ENCODE measurements at places on chromosomes 16 and 17.
A peak's percentile ranks its signal among the peaks of the same experiment; 100 is the strongest.

DNA sequence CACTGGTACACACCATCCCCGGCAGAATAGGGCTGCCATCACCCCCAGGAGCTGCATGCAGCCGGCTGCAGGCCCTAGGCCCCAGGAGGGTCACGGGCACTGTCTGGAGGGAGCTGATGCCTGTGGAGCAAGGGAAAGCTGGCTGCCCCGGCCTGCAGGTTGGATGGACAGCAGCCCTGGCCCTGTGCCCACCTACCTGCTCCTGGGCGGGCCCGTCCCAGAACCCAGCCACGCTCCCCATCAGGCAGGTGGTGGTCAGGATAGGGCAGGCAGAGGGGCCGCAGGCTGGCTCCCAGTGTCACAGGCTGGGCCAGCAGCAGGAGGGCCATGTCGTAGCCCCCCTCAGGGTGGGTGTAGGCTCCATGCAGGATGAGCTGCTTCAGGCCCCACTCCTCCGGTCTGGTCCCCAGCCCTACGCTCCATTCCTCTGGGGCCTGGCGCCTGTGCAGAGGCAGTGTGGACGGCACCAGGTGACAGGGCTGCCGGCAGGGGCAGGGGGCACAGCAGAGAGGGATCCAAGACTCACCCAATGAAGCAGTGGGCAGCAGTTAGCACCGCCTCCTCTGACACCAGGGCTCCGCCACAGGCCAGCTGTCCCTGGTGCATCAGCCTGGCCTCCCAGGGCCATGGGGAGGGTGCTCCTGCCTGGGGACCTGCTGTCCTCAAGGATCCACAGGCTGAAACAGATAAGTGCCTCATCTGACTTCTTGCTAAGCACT is 4.0 kb downstream of the PRSS53 start:
- no peak for DNase-seq

DNA sequence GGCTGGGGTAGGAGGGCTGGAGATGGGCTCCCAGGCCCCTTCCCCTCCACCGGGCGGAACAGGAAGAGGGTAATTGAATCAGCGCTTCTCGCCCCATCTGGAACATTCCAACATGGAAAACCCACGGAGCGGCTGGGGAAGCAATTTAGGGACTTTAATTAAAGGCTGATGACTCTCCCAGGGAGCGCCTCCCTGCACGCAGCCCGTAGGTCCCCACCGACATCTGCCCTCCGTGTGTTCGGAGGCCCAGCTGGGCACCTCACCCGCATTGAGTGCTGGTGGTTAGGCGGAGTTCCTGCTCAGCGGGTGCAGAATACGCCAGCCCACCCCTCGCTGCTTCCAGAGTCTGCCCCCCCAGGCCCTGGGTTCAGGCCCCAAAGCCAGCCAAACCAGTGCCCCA is 10.0 kb downstream of the HS3ST6 start:
- no peak for DNase-seq

- no peak for DNase-seq
Measured at GRCh38 chr17:77884019-77884418, 74.5 kb upstream of the TNRC6C start.

- no peak for DNase-seq
Measured at GRCh38 chr16:84635702-84636101, 12.6 kb upstream of the KLHL36 start.

- DNase-seq: no peak
Measured at GRCh38 chr17:79645777-79646088, 34.9 kb upstream of the RBFOX3 start.

DNA sequence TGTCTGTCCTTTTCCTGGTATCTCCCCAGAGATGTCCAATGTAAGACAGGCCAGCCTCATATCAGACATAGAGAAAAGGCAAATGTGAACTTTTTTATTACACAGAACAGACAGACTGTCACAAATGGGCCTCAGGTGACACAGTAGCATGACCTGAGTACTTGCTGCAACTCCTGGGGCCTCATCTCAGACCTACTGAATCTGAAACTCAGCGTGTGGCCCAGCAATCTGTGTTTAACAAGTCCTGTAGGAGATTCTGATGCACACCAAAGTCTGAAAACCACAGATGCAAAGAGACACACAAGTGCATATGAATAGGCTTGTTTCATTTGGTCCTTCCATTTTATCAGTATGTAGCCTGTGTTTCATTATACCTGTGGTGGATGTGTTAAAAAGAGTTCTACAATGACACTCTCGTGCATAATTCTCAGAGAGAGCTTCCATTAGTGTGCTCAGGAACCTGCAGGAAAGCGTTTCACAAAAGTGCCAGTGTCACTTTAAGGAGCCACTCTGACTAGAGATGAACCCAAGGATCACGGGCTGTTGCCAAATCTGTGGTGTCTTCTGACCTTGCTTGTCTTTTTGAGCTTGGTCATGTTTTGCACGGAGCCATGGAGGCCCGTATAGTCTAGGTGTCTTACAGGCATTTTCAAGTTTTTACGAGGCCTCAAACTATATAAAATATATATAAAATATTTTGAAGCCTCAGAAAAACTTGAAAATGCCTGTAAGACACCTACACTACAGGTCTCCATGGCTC is 33.8 kb upstream of the NF1 start:
- no peak for DNase-seq

- DNase-seq: no peak
Measured at GRCh38 chr17:56290101-56290801, 137.0 kb downstream of the ANKFN1 start.

GRCh38 chr17:40720899-40721298 is 17.3 kb upstream of the KRT24 start:
- DNase-seq: no peak

GRCh38 chr16:11556945-11557720 is 29.6 kb downstream of the LITAF start:
- DNase-seq: no peak

- peak; percentile 14 for DNase-seq
Measured at GRCh38 chr17:67891481-67892119, 66.3 kb downstream of the BPTF start.

- no peak for DNase-seq
Measured at GRCh38 chr17:1744551-1745512, 2.2 kb downstream of the SERPINF2 start.

DNA sequence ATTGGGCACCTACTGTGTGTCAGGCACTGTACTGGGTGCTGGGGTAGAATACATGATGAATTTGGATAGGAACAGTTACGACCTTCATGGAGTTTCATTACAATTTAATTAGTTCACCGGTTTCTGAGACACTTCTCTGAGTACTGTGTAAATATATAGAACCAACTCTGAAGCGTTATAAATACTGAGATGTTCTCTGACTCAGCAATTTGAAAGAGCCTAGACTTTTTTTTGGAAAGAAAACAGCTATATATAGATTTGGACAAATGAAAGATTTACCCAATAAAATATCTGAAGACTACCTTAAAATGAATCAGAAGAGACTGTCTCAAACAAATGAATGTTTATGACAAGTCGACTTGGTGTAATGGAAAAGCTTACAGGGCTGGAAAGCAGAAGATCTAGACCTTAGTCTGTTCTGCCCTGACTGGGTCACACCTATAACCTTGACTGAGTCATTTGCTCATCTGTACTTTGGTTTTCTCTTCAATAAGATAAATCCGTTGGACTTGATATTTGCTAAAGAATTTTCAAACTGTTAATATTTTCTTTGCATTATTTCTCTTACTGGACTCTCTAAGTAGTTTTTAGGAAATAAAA is 4.6 kb upstream of the GAN start:
- DNase-seq: no peak

- no peak for DNase-seq
Measured at GRCh38 chr16:20323591-20324117, 3.7 kb downstream of the GP2 start.

- DNase-seq: peak; percentile 19
Measured at GRCh38 chr16:5551909-5552308, 454.3 kb upstream of the EEF2KMT start.

GRCh38 chr16:50684823-50685461 is 3.8 kb upstream of the SNX20 start:
- no peak for DNase-seq

DNA sequence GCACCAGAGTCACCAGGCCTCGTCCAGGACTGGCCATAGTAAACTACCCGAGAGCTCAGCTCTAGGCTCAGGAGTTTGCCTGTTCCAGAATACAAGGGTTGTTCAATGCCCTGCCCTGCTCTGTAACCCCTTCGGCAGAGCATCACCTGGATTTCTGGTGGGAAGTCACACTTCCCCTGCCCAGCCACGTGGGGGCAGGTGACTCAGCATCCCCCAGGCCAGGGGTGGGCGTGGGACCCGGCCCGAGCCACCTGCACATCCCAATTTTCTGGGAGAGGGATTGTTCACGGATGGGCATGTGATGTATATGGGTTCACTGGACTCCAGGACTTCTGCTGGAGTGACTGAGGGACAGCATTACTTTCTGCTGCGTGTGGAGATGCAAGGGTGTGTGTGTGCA is 25.8 kb downstream of the COX4I1 start:
- no peak for DNase-seq

- DNase-seq: no peak
Measured at GRCh38 chr17:42882166-42882565, 18.4 kb upstream of the G6PC1 start.

DNA sequence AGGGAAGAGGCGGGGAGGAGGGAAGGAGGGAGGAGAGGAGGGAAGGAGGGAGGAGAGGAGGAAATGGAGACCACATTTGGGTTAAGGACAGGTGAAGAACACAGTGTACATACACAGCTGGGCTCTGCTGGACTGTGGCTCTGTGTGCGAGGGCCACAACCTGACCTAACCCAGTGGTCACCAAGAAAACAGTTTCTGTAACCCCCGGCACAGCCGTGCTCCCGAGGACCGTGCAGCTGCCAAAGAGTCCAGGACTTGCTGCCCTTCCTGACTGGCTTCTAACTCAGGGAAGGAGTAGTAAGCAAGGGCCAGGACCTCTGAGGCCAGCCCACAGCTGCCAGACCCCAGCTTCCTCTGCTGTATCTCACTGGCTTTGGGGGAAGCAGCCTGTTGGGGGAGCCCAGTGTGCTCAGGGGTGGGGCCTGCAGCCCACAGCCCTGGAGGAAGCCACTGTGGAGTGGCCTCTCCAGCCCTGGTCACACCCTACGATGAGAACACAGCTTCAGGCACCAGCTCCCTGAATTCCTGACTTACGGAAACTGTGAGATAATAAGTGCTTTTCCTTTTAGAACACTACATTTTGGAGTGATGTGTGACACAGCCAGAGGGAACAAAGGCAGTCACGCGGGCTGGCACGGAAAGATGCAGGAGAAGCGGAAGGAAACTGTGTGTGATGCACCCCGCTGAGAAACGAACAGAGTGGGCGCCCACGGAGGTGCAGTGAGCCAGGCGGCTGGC is 32.3 kb downstream of the SLC7A5 start:
- DNase-seq: no peak

DNA sequence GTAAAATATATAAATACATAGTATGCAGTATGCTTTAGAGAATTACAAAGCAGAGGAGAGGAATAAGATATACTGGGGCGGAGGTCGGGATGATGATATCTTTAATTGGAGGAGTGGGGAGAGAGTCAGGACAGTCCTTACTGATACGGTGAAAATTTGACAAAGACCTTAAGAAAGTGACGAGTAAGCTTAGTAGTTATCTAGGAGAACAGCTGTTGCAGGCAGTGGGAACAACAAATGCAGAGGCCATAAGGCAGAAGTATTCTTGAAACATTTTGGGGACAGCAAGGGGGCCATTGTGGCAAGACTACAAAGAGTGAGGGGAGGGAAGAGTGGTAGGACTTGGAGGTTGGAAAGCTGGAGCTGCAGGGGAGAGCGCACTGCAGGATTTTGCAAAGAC is 22.3 kb upstream of the CDC6 start:
- DNase-seq: no peak

GRCh38 chr17:522919-523318 is 170.3 kb upstream of the RPH3AL start:
- DNase-seq: no peak

DNA sequence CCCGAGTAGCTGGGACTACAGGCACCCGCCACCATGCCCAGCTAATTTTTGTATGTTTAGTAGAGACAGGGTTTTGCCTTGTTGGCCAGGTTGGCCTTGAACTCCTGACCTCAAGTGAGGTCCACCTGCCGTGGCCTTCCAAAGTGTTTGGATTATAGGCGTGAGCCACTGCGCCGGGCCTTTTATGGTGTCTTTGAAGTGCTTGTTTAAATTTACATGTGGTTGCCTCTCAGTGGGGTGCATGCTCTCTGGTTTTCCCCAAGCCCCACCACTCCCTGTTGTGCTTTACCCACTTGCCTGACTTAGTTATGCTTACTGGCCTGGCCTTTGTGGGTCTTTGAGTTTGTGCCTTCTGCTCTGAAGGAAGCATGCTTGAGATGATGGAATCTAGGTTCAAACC is 132.0 kb downstream of the PRKCB start:
- no peak for DNase-seq

GRCh38 chr17:30031214-30031869 is 85.3 kb upstream of the NSRP1 start:
- DNase-seq: no peak

DNA sequence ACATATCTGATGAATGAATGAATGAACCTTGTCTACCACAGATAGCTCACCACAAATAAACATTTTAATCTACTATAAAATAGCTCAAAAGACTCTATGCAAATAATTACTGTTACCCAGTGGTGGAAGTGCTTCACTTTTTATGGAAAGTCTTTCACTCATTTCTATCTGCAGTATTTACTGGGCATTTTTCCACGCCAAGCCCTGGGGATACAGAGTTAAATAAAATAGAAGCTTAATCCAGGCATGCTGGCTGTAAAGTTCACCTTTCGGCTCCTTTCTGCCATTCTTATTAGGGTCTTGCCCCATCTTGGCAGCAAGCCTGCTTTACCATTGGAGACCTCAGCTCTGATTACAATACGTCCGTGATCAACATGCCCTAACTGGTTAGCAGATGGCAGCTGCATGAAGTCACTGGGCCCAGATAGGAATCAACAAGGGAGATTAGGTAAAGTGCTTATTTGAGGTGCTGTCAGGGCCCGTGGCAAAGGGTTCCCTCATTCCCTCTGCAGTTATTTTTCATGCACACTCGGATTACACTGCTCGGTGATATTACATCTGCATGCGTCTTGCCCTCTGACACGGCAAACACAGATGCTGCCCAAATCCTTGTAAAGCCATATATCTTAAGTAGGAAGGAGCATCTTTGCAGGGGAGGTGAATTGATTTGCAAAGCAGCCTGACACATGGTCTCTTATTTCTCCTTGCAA is 648.9 kb downstream of the WWOX start:
- DNase-seq: no peak

GRCh38 chr17:15457723-15458094 is 9.7 kb downstream of the CDRT4 start:
- no peak for DNase-seq

DNA sequence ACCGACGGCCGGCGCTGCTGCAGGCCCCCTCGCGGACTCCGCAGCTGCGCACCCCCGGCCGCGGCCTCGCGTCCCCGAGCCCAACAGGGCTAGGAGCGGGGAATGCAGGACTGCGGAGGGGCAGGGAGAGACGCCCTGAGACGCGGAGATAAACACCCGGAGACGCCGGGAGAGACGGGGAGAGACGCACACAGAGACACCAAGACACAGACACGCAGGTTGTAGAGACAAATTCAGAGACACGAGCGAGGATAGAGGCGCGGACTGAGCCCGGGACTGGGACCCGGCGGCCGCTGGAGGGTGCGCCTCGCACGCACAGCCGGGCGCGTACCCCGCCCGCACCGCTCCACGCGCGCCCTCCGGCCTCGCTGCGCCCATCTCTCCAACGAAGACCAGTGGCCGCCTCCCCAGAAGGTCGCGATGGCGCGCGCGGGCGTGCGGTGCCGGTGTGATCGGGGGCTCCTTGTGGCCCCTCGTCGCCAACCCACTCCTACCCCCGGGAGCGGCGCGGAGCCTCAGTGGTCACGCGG is 902 bp downstream of the STAC2 start:
- DNase-seq: no peak
